ENCODE measurements at places on chromosomes 4 and X.
A peak's percentile ranks its signal among the peaks of the same experiment; 100 is the strongest.

DNA sequence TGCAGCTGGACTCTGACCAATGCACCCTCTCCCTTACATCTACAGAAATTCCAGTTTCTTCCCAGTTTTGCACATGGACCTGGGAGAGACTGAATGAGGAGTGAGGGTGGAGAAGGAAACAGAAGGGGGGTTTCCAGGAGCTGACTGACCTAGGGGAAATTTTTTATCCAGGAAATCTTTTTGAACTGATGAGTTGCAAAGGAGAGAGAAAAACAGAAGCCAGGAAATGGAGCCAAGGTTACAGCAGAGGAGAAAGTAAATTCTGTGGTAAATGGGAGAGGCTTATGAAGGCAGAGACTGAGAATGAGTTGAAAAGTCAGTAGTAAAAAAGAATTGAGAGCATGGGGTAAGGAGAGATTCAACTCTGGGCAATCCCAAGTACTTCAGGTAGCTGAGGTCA is 192.8 kb downstream of the SMIM20 start:
- no peak for DNase-seq

GRCh38 chr4:113355550-113356371 is 306.3 kb downstream of the ANK2 start:
- no peak for DNase-seq

GRCh38 chrX:55742649-55743048 is 25.1 kb downstream of the RRAGB start:
- no peak for DNase-seq

DNA sequence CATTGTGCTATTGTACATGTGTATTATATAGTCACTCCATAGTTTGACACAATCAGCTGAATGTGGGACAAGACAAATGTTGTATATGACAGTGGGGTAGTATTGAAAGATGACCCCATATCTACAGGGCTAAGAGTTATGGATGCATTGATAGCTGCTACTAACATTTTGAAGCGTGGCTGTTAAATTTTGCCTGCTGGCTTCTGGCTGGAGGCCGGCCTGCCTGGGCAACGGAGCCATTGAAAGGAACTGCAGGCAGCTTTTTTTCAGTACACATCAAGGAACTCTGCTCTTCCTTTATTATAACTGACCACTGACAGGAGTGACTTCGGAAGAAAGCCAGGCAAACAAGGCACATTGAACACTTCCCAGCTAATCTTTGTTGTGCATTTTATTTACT is 76.1 kb upstream of the TMEM33 start:
- no peak for DNase-seq

GRCh38 chr4:42809419-42810084 is 83.0 kb upstream of the GRXCR1 start:
- DNase-seq: no peak

GRCh38 chr4:164177753-164178152 is 576.2 kb upstream of the SMIM31 start:
- DNase-seq: no peak

DNA sequence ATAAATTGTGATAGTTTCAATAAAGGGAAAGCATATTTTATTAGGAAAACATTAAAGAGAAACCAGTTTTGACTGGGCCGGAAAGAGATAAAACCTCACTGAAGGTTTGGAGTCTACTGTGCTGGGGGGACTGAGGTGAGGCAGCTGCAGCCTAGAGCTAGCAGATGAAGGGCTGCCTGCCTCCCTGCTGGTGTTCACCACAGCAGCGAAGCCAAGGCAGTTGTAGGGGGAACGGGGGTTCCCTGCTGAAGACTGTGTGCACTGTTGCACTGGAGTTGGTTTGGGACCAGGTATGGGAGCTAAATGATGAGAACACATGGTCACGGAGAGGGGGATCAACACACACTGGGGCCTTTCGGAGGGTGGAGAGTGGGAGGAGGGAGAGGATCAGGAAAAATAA is 546.5 kb upstream of the SMIM31 start:
- DNase-seq: no peak

DNA sequence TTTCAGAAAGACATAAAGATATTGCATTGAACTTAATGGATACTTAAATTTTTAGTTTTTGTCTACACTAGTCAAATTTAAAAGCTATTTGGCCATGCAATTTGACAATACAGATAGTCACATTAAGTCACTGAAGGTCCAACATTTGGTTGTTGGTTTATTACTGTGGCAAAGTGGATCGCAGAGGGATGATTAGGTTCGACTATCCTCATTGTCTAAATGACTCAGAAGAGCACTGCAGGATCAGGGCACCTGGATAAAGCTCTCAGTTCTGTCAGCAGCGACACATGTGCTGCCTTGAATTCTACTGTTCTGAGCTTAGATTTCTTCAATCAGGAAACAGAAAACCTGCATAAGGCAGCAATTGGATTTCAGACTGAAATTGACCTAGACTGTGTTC is 130.7 kb downstream of the AMELX start:
- no peak for DNase-seq

DNA sequence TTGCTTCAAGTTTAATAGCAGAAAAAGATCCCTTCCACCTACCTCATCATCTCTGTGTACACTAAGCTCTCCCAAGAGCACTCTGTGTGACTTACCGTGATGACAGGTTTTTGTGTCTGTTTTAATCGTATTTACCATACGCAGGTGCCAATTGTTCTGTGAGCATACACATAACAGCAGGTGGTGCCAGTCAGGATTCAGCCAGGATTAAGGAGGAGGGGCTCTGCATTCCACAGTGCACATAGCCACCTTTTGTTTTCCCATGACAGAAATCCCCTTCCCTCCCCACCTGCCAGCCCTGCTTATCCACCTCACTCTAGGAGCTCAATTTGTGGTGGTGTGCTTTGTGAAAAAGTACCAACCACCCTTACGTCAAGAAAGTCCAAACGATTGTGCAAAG is 14.8 kb downstream of the ANK2 start:
- peak; percentile 90 for DNase-seq

- DNase-seq: no peak
These were observed 30.1 kb upstream of the CFAP299 start for GRCh38 chr4:80305466-80305865.

GRCh38 chr4:3306450-3306849 is 13.6 kb downstream of the RGS12 start:
- no peak for DNase-seq

DNA sequence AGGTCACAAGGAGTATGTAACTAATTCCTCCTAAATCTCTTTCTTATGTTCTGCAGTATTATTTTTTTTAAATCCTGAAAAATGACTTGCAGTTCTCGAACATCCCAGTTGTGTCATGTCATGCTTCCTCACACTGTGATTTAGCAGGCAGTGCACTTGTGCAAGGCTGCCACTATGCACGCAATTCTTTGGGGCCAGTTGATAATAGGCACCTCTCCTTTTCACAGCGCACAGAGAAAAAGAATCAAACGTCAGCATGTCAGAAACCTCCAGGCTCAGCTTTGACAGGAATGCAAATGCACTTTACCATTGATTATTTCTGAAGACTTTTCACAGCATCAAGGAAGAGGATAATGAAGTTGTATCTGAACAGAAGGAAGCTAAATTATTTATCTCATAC is 62.9 kb downstream of the FGF13 start:
- DNase-seq: no peak

DNA sequence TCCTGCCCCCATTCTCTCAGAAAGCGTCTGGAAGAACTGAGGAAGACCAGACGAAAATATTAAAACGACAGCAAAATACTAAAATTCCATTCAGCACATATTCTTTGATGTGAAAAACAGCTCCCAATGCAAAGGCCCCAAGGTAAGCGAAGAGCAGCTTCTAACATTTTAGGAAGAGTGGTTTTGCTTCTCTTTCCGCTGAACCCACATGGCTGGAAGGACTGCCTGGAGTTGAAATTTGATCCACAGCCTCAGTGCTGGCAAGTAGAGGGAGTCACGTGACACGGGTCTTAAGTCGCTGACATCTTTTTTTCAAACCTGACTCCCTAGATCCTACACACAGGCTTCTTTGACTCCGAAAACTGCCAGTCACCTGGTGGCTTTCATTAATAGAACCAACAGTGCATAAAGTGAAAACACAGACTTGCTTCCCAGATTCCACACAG is at the start of gene FAM13A:
Gene FAM13A, minus strand, starts transcription at position 233 of the 446 bp plus-strand sequence. Its CDS starts 221 bp downstream, at position 12.
- peak; percentile 89 for DNase-seq

GRCh38 chr4:81404294-81404693 is 67.4 kb downstream of the RASGEF1B start:
- DNase-seq: no peak

Measured in H9 (cell line).